Stimulated activated CD8-positive, alpha-beta memory T cell treated with anti-CD3 and anti-CD28 coated beads, Interleukin-7, amount 100 ng/mL, for 1 hour (primary cell): ENCODE measurements at places on chromosomes 3 and 15.

DNA sequence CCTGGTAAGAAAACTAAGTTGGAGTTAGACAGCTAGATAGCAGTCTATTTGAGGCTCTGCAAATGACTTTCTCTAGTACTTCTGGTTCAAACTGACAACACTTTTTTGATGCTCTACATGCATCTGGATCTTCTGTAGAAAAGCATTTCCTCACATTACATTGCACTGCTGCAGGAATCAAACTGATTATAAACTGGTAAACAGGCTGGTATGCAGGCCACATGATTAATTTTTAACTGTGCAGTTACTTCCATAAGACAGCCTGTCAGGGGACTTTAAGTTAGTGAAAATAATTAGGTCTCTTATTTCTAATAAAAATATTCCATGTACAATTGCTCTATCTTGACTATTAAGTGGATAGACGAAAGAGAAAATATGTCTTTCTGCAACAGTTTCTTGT is 550.0 kb upstream of the ALCAM start:
- DNase-seq, result no peak

- DNase-seq, result no peak
These were observed 236.1 kb downstream of the ADAMTSL3 start for GRCh38 chr15:83889995-83890394.

DNA sequence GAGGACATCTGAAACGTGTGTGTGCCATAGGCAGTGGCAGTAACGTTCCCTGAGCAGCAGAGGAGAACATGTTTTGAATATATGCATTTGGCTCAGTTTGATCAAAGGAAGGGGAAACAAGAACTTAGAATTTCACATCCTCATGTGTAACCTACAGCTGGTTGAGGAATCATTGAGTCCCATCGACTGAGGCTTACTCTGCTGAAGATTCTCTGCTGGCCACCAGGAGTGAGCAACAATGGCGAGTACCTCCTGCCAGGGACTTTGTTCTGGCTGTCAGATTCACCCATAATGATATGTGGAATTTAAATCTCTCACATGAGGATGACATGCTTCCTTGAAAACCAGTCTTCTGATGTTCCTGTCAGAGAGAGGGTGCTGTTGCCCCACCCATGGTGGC is 21.3 kb downstream of the GORASP1 start:
- DNase-seq, result no peak

GRCh38 chr3:195001261-195001660 is 269.7 kb downstream of the XXYLT1 start:
- no peak for DNase-seq

GRCh38 chr3:148729476-148730055 is 31.9 kb downstream of the AGTR1 start:
- no peak for DNase-seq

DNA sequence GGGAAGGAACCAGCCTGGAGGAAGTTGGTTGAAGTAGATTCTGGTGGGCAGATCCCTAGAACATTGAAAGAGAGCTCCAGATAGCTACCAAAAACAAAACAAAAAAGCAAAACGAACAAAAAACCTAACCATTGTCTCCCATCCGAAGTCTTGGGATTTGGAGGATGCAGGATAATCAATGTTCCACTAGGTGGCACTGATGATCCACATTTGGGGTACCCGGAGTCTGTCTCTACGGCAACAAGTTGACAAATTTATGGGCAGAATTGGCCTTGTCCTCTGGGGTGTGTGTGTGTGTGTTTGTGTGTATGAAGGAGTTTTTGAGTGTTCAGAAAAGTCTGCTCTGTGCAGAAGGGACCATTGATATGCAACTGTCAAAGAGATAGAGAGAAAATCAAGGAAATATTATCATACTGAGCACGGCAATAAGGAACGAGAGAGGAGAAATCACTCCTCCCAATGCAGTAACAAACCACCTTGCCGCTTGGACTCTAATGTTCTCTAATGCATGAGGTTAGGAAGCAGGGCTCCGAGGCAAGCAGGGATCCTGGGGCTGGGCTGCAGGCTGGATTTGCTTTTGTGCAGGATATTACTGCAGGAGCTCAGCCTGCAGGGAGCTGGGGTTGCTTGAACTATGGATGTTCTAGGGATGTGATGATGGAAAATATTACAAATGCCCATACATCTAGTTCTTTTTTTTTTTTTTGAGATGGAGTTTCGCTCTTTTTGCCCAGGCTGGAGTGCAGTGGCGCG is 59.8 kb upstream of the KLHL25 start:
- DNase-seq, result no peak

- DNase-seq, result no peak
These were observed 513.2 kb upstream of the GOLIM4 start for GRCh38 chr3:168608926-168609325.

DNA sequence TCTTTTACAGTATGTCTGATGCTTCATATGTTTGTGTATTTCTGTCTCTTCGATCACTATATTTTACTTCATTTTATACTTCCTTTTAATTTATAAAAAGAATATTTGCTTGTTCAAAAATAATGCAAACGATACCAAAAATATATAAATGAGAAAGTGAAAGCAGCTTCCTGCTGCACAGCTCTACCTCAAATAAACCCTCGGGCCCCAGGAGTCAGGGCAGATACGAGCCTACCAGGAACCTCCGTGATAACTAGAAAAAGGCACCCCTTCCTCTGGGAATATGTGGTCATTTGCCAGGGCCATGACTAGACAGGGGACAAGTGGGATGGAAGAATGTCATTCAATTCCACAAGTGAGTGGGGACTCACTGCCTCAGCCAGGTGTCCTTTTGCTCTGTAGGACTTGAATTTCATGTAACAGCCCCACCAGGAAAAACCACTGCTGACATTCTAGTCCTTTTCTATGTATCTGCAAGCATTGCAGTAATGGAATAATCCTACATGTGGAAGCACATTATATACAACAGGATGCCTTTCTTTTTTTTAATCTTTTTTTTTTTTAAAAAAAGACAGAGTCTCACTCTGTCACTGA is 133.3 kb downstream of the SUCLG2 start:
- no peak for DNase-seq
